ENCODE measurements at places on chromosomes 16 and 17.

- DNase-seq, result no peak
These were observed 7.9 kb upstream of the PAM16 start for GRCh38 chr16:4358831-4359561.

DNA sequence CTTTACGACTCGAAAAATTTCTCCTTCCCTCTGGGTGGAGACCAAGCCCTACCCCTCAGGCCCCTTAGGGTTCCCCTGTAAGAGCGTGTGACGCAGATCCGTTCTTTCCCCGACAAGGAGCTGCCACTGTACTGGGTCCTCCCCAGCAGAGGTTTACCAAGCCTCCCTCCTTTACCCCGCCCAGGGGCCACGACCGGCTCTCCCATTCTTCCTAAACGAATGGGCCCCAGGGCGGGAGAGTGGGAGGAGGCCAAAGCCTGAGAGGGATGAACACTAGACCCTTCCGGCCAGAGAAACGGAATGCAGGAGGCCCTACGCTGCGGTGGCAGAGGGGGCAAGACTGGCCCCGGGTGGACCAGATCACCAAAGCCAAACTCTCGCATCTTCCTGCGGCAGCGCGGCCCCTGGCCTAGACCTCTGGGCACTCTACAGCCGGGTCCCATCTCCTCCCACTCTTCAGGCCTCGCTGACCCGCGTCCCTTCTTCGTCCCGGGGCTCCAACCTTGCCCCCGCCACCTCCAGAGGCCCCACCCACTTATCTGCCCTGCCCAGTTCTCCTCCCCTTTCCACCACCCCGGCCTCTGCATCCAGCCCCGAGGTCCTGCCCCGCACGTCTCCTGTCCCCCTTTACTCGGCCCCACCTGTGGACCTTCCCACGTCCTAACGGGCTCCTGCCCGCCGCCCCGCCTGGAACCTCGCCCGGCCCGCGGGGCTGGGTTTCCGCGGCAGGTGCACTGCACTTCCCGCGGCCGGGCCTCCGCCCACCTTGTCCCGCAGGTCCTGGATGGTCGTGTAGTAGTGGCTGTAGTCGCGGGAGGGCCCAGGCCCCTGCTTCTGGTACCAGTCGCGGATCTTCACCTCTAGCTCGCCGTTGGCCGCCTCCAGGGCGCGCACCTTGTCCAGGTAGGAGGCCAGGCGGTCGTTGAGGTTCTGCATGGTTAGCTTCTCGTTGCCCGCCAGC lies 765 bp downstream of the KRT19 start:
- DNase-seq, result no peak

DNA sequence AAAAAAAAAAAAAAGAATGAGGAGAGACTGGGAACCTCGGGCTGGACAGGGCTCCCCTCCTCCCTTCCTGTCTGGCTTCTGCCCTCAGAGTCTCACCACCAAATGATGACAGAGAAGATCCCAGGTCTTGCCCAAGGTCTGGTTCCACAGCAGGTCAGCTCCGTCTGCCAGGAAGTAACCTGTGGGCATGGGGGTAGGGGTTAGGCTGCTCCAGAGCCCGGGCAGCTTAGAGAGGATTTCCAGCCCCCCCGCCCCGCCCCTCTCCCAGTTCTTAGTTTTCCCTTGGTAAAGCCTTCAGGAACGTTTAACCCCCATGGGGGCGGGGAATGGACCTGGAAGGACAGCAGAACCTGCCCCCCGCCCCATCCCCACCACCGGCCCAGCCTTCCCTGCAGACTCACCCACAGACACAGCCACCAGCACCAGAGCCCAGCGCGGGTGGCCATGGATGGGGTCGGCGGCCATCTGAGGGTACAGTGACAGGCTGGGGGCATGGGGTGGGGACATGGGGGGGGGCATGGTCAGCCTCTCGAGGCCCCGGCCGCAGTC lies 700 bp downstream of the TLCD2 start:
- DNase-seq, result no peak

GRCh38 chr16:20987049-20987448 lies 86.5 kb downstream of the LYRM1 start:
- no peak for DNase-seq

- DNase-seq, result no peak
These were observed 29.9 kb downstream of the ABCC12 start for GRCh38 chr16:48125888-48126287.

DNA sequence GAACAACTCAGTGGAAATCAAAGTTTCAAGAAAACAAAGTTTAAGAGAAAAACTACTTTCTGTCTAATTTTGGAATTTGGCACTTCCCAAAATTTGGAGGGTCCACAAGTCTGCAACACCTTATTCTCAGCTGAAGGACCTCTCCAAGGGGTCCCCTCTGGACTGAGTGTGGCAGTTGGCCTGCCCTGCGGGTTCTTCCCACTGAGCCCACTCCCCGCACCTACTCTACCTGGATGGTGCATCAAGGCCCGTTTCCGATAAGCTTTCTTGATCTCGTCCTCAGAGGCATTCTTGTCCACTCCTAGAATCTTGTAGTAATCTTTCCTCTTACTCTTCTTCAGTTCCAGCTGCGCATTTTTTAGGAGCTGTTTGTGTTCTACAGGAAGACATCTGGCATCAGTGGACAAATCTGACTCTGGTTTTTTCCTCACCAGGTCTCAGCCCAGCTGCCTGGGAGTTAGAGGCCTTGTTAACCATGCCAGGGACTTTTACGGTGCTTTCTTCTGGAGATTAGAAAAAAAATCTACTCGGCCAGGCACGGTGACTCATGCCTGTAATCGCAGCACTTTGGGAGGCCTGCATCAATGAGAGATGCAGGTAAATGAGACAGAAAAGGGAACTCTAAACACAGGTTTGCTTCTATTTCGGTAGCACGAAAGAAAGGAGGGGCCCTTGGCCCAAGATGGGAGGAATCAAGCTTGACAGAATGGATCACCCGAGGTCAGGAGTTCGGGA lies 15.6 kb downstream of the CNP start:
- DNase-seq, result no peak

- no peak for DNase-seq
These were observed 51.3 kb downstream of the CUEDC1 start for GRCh38 chr17:57903961-57904360.

DNA sequence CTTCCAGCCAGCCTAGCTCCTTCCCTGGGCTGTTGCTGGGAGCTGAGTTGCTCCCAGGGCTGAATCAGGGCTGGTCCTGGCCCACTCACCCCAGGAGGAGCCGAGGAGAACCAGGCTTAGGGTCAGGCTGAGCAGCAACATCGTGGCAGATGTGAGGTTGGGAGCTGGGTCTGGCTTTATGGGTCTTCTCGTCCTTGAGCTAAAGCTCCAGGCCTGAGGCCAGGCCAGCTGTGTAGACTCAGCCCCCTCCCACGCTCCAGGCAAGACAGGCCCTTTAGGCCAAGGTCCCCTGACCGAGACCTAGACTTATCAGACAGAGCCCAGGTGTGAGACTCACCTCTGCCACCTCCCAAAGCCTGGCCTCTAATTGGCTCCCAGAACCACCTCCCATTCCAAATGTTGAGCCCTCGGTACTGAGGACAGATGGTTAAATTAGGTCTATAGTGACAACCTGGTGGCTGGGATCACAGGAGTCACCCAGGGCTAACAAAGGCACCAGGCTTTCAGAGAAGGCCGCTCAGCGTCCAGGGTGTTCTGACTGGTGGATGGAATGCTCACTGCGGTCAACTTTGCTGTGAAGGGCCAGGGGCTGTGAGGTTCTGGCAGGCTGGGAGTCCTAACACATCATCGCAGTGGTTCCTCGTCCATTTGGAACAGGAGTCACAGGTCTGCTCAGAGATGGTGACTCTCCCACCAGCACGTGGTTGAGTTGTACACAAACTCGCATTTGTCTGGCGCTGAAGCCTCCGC lies at the start of gene CTRL:
TSS of gene CTRL (minus strand) at position 151 of the 750 bp plus-strand sequence. CDS start at position 141, 10 bp downstream.
- DNase-seq, result no peak

- DNase-seq, result peak; percentile 68
These were observed 64.2 kb downstream of the FTO start for GRCh38 chr16:53768167-53768566.

DNA sequence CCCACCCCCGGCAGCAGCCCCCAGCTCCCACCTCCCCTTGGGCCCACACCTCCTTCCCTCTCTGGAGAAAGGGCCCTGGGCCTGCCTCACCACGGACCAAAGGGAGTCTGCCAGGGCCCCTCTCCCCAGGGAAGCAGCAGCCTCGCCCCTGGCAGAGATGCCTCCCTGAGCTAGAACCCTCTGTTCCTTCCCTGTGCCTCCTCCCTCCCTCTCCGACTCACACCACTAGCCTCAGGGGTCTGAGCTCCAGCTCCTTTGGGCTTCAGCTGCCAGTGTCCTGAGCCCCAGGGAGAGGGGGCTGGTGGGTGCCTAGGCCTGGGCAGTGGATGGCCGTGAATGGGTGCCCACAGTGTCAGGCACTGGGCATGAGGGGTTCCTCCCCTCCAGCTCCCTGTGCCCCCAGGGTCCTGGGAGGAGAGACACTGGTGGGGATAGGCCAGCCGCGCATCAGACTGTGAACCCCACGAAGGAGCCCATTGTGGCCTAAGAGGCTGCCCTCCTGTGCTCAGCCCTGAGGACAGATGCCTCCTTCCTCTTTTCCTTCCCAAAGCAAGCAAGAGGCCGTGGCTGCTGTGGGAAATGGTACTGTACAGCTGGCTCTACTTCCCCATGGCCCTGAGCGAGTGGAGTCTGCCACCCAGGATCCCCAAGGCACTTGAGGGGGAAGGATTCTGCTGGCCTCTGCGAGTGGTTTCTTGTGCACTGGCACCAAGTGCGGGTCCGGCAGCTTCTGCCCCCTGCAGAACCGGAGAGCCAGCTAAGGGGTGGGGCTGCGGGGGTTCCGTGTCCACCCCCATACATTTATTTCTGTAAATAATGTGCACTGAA lies 20.7 kb downstream of the MMP15 start:
- DNase-seq, result no peak

GRCh38 chr16:9327253-9327652 lies 235.8 kb downstream of the HAPSTR1 start:
- no peak for DNase-seq

DNA sequence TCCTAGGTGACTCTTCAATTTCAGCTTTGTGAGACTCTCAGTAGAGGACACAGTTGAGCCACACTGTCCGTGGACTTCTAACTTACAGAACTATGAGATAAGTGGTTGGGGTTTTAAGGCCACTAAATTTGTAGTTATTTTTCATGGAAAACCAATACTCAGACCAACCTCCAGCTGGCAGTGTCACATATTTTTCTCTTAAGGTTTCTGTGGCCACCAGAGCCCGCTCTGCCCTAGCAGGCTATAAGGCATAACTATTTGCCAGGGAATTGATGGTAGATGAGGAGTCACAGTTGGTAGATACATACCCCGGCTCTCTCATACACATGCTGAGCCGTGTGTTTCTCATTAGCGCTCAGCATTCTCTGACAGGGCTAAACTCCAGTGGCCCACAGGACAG lies 336.8 kb upstream of the MON1B start:
- no peak for DNase-seq

GRCh38 chr17:61404663-61404912 lies 4.9 kb downstream of the TBX2 start:
- DNase-seq, result no peak

DNA sequence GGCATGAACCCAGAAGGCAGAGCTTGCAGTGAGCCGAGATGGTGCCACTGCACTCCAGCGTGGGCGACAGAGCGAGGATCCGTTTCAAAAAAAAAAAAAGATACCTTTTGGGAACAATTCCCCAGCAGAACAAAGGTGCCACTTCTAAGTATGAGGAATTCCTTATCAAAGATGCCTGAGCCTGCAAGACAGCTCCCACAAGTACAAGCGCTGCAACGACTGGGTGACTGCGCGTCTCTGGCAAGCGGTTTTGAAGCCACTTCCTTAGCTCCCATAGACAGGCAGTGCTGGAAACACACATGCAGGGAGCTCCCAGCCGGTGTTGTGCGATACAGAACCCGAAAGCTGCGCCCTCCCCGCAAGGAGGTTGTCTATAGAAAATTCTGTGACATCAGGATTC lies 60.5 kb downstream of the ADCY9 start:
- no peak for DNase-seq
